Stimulated activated CD4-positive, alpha-beta T cell treated with anti-CD3 and anti-CD28 coated beads, Interleukin-1b, Interleukin-23, amount 100 ng/mL, for 1 hour (primary cell): ENCODE measurements at places on chromosomes 5 and 9.

- DNase-seq = no peak
Observed at GRCh38 chr9:75657015-75657414, 233.5 kb upstream of the PCSK5 start.

- no peak for DNase-seq
Observed at GRCh38 chr5:14006823-14007520, 62.5 kb upstream of the DNAH5 start.

DNA sequence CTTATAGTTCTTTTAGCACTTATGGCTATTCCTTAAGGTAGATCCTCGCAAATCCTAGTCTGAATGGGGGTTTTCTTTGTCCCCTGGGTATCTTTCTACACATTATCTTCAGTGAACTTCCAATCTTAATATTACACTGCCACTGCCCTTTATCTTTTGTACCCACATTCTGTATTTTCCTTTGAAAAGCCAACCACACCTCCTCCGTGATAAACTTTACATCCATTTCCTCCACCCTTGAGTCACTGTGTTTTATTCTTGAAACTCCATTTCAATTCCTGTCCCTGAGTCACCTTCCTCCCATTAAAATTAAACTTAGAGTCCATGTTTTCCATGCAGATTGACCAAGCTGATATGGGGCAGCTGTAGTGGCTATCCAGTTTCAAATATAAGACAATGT lies 43.2 kb upstream of the RICTOR start:
- DNase-seq = no peak

DNA sequence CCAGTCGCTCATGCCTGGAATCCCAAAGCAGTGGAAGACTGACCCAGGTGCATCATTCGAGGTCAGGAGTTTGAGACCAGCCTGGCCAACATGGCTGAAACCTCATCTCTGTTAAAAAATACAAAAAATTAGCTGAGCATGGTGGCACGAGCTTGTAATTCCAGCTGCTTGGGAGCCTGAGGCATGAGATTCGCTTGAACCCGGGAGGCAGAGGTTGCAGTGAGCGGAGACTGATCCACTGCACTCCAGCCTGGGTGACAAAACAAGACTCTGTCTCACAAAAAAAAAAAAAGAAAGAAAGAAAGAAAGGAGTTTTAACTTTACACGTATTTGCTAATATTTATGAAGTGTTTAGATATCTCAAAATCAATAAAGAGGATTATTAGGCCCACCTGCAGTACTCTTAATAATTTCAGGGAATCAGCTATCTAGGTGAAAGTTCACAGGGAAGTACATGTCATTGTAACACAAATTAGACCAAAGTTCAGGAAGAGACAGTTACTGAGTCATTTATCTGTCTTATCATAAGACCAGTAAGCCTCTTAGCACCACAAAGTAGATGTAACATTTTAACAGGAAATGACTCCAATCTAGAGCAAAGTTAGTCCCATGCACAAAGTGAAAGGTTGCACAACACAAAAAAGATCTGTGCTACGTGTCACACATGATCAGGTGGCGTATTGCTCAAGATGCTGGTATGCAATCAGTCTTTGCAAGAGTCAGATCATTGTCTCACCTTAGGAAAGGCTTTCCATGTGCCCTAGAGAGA lies 34.1 kb upstream of the PLIN2 start:
- no peak for DNase-seq

- DNase-seq = no peak
Observed at GRCh38 chr9:21429191-21429590, 11.0 kb upstream of the IFNA1 start.

DNA sequence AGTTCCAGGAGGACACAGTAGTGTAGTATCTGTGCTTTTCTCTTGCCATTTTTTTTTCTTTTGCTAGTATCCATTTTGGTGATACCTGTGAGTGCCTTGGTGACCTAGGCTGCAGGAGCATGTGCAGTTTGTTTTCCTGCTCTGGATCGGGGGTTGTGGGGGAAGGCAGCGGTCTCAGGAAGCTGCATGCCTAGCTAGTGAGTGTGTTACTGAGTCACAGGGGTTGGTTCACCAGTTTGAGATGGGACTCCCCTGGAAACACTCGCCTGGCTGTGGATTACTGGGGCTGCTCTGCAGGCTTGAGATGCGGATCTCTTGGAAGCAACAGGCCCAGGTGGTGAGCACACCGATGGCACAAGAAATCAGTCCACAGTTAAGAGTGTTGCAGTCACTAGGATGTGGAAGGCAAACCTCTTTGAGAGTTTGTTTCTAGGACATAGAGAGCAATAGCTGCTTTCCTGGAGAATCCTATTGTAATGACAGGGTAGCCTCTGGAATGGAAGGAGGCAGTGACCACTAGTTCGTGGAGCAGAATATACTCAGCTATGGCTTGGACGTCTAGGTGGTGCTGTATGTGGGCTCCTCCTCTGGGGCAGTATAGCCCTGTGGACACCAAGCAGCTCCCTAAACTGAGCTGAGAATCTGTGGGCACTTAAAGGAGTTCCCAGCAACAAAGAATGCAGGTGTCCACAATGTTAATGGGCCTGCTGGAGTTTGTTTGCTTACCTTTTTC lies 20.0 kb upstream of the SPATA31E1 start:
- DNase-seq = no peak
